ENCODE measurements at places on chromosomes 1 and 21.
A peak's percentile ranks its signal among the peaks of the same experiment; 100 is the strongest.

DNA sequence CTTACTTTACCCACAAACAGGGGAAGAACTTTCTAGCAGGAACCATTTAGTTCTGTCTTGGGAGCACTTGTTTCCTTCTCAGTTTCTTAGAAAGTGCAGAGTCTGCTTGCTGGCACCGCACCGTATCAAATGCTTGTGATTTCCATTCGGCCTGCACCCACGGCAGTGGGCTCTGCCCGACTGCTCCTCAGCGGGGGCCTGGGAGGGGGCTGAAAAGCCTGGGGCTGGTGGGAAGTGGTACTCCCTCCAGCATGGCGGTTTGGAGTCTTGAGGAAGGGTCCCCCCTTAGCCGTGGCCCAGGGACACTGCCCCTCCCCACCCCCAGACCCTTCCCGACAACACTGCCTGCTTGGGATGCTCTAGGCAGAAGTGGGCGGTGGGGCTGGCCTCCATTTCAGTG, 57.0 kb downstream of the KIF26B start:
- DNase-seq = no peak

GRCh38 chr21:45586289-45586858, 44.1 kb upstream of the SLC19A1 start:
- DNase-seq = no peak

DNA sequence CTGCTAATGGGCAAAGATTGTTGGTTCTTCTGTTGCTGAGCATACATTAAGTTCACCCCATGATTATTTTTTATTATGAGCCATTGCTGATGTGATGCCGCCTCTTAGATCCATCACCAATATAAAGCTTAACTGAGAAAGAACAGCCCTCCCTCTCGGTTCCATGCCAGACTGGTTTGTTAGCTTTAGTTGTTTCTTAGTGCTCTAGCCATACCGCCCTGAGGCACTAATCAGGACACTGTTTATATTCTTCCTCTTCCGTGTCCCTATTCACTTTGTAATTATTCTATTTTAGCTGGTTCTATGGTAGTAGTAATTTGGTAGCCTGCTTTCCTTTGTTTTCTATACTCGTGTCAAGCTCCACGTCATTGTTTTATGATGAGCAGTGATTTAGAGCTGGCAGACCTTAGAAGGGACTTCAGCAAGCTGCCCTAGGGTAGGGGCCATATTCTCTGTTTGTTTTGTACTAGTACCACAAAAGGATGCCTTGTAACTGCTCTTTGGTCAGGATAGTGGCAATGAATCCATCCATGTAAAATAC, 27.3 kb upstream of the PDPN start:
- DNase-seq = no peak

- DNase-seq = no peak
Measured at GRCh38 chr1:84156210-84156621, 12.1 kb downstream of the PRKACB start.

- peak; percentile 64 for DNase-seq
Measured at GRCh38 chr1:218339267-218339831, 5.8 kb upstream of the TGFB2 start.

All from Ammon's horn (tissue), 1 donor.